ENCODE measurements at places on chromosomes 3 and 15. TPM values are rescaled to one million over a fixed set of nuclear protein-coding genes. Genes with fewer than 3 reads are reported as not detected.
A peak's percentile ranks its signal among the peaks of the same experiment; 100 is the strongest.

- DNase-seq: peak; percentile 74
Measured at GRCh38 chr15:57772223-57772957, 65.9 kb downstream of the POLR2M start.

DNA sequence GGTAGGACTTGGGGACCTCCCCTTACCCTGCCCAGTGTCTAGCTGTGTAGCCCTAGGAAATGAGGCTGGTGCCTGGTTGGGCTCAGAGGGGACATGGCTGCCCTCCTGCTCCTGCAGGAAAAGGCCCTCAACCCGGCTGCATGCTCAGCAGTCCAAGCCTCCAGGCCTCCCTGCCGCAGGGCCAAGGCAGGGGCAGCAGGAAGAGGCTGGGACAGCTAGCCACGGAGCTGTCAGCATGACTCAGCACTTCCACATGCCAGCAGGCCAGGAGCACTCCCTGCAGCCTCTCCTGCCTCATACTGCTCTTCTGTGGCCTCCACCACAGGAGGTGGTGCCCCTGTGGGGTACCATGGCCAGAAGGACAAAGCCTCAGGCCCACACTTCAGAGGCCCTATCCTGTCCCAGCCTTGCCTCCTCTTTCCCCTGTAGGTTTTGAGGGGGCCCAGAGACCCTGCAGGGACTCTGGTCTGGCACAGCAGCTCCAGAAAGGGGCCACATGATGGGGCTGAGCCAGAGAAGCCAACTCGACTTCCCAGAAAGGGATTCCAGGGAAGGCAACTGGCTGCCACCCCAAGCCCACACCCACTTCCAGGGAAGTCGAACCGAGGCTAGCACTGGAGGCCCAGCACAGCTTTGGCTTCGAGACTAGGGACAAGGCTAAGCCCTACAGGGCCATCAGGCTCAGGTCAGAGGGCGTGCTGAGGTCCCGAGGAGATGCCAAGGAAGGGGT lies 19.5 kb downstream of the TKT start:
- peak; percentile 93 for DNase-seq

GRCh38 chr3:110193074-110193473 lies 855.7 kb upstream of the DPPA4 start:
- DNase-seq: no peak

DNA sequence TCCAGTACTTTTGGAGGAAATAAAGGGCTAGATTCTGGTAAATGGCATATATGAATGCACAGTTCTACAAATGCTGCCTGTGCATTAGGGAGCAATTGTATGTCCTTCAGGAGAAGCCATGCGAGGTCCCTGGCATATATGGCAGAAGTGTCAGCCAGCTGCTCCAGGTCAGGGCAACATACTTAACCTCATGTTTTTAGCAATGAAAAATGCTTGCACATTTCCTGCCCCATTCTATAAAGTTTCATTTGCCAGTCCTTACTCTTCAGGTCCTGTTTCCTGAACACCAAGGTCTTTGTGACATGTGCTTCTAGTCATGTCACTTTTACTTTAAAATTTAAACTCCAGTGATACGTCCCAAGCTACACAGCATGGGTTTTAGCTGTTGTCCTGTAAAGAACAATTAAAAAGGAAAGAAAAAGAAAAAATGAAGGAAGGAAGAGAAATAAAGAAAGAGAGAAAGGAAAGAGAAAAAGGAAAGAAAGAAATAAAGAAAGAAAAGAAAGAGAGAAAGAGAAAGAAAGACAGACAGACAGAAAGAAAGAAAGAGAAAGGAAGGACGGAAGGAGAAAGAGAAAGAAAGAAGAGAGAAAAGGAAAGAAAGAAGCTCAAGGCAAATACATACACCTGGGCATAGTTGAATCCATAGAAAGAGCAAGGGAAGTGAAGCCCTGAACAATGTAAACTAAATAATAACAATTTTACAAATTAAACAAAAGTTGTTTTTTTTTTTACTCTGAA lies 20.1 kb upstream of the PTX3 start:
- DNase-seq: no peak

- DNase-seq: no peak
Measured at GRCh38 chr15:65468229-65468909, 45.6 kb upstream of the IGDCC4 start.

DNA sequence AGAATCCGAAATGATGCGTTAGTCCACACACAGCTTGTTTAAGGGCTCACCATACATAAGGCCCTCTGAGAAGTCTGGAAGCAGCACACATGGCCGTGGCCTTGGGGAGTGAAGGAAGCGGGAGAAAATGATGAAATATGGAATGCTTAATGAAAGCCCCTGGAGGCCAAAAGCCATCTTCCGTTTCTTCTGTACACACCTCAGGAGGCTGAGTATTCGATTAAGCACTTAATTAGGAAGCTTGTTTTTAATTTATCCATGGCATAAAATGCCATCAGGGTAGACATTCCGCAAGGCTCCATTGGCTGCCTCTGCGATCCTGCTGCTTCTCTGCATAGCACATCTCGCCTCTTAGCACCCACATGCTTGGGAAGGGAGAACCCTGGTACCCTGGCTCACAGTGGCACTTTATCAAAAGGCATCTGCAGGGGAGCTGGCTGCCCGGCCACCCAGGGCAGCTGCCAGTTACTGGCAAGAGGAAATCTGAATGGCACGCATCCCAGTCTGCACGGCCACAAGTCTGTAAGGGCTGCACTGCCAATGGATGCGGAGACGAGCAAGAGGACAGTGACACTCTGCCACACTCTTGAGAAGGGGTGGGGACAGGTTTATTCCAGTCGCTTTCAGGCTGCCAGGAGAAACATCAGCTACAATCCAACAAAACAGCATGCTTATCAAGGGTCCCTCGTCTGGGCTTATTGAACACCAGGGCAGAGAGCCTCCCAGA lies 356.2 kb downstream of the OCA2 start:
- DNase-seq: no peak

GRCh38 chr3:122931636-122932035 lies 95.9 kb downstream of the SEMA5B start:
- DNase-seq: no peak

DNA sequence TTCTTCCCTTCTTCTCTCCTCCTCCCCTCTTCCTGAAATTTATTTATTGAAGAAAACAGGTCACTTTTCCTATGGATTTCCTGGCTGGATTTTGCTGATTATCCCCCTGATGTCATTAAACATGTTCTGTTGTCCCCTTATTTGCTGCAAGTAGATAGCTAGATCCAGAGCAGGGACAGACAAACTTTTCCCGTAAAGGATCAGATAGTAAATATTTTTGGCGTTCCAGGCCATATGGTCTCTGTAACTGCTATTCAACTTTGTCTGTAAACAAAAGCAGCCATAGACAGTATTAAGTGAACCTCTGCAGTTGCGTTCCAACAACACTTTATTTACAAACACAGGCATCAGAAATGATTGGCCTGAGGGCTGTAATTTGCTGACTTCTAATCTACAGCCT lies 241.3 kb downstream of the NEK10 start:
- no peak for DNase-seq

- DNase-seq: no peak
Measured at GRCh38 chr15:82978438-82978837, 7.6 kb upstream of the RAMAC start.

- no peak for DNase-seq
Measured at GRCh38 chr15:69869291-69869690, 228.4 kb downstream of the TLE3 start.

Gene CSPG4
- total RNA-seq: 27.6 TPM

Gene ACAD11
- 17.5 TPM for total RNA-seq

Gene CCR8
- not detected for total RNA-seq

Gene KY
- 0.51 TPM for total RNA-seq

Gene CPLX3
- total RNA-seq: not detected

Gene ARHGAP31
- 15.3 TPM for total RNA-seq

All from GM23248 (cell line).